ENCODE measurements at places on chromosomes 1 and 21.

GRCh38 chr1:98049370-98050135 is 128.7 kb upstream of the DPYD start:
- no peak for DNase-seq

DNA sequence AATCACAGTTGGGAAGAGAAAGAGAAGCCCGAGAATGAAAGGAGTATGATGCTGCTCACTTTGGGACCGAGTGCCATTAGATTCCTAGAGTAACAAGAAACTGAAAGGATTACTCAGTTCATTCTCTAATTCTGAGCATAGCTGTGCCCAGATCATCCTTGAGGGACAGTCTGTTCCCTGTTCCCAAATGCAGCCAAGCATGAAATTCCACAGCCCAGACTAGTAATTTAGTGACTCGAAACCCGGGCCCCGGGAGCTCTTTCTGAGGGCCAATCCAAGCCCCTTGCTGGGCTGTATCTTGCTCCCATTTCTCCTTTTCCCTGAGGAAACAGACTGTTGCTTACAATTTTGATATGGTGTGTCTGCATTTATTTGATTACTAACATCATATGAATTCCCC is 30.0 kb upstream of the ETS2 start:
- no peak for DNase-seq

DNA sequence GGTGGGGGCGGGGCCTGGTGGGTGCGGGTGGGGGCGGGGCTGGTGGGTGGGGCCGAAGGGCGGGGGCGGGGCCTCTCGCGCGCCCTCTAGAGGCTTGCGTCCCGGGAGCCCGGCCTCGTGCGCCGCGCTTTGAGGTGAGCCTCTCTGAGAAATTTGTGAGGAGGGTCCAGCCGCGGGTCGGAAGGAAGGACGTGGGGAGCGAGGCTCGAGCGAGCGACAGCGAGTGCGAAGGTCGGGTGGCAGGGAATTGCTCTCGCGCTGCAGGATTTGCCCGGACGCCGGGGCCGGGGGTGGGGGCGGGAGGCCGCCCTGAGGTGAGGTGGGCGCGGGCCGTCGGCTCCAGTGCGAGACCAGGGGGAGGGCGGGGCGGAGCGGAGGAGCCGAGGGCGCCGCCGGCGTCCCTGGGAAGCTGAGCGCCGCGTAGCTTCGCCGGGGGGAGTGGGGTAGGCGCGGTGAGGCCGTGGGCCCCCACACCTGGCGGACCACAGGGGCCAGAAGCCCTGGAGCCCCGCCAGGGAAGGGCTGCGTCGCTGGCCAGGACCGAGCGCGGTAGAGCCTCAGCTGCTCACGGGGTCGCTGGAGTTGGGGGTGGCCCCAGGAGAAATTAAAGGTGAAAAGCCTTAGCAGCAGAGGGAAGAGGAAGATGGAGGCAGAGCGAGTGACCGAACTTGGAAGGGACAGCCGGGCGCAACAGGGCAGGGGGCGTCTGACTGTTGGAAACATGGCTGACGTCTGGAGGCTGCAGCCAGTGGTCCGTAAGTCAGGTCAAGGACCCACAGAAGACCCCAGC is 754 bp upstream of the LSS start:
- DNase-seq = no peak

- DNase-seq = no peak
Observed at GRCh38 chr1:245375789-245376460, 221.1 kb downstream of the KIF26B start.
